ENCODE measurements at places on chromosomes 1 and 21.

DNA sequence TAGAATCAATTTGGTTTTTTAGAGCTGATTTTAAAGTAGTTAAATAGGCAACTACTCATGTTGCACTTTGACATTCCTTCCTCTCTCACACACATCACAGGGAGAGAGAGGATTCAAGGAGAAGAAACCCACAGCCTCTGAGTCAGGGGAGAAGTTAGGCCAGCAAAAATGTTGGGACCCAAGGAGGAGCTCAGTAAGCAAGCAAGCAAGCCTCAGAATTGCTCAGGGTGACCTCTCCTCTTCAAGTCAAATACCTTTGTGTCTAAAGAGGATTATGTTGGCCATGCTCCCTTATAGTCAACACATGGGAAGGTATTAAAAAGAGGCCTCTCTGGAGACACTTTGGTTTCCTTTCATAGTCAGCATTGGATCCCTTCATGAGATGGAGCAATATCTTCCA is 80.5 kb upstream of the WARS2 start:
- DNase-seq, result no peak

DNA sequence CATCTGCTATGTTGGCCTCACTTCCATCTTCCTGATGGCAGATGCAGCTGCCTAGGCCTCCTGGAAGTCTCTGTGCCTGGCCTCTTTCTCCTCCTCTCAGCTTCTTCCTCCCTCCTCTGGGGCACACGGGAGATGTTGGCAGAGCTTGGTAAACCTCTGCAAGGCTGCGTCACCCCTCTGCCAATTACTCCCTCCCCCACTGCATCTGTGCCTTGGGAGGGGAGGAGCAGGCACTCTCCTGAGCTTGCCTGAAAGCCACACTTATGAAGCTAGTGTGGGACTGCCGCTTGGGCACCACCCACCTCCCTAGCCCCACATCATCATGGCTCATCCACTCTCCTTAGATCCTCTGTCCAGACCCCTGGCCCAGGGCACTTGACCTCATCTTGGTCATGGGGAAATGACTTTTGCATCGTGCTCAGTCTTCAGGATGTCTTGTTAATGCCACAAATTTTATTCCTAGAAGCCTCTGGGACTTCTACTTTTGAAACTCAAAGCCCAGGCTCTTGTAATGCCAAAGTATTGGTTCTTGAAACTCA is 7.3 kb upstream of the TMEM51 start:
- no peak for DNase-seq

DNA sequence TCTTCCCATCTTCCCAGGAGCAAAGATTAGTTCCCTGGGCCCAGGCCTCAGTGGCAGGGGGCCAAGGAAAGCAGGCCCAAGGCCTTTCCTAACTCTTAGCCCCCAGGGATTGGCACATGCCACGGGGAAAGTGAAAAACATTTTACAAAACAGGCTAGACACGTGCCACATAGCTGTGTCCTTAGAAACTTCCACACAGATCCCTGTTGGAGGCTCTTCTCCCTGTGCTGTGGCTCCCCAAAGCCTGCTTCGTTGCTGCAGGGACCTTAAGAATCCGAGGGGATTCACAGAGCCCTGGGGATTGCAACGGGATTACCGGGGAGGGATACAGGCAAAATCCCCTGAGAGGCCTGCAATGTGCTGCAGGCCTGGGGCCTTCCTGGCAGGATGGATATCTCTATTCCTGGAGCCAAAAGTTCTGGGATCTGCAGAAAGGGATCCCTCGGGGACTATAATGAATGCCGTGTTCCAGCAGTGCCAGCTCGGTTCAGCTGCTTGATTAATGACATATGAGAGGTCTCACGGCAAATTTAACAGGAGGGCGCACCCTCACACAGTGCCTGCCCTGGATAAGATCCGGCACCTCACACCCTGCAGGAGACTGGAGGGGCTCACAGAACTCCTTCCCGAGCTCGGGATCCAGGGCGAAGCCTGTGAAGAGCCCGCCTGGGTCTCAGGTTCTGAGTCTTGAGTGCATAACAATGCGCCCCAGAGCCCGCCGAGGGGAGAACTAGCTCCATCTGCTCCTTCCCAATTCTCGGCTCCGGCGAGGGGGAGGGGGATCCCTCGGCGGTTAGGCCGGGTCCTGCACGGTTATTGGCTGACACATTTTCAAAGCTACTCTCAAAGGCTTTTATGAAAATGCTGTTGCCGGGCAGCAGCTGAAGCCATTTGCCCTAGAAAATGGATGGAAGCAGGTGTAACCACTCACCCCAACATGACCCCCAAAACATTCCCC is 15.3 kb upstream of the RGS8 start:
- DNase-seq, result no peak

- DNase-seq, result no peak
Measured at GRCh38 chr1:3140437-3140836, 71.4 kb downstream of the PRDM16 start.

- no peak for DNase-seq
Measured at GRCh38 chr1:3883194-3883925, 16.7 kb downstream of the C1orf174 start.

GRCh38 chr1:41730806-41731205 is 187.9 kb downstream of the HIVEP3 start:
- no peak for DNase-seq

DNA sequence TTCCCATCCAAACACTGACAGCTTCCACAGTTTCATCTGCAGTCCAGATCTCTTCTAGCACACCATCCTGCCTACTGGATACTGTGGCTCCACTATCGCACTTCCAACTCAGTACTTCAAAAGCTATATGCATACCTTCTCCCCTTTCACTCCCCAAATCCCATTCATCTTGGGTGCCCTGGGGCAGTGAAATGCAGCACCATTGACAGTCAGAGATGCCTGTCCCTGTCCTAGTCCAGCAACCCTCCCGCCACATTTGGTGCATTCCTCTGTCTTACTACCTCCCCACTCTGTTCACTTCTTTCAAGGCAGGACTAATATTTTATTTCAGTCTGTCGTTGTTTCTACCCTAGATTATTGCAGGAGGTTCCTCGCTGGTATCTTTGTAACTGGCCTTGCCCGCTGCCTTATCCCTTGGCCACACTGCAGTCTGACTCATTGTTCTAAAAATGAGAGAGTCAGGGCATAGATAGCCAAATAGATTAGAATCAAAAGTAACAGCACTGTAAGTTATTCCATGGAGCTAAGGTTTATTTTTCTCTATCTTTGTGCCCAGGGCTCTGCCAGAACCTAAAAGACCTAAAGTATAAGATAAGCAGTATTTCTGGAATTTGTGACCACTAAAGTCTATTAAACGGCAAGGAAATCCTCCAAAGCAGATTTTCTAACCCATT is 96.7 kb downstream of the ESRRG start:
- DNase-seq, result no peak

- no peak for DNase-seq
Measured at GRCh38 chr1:115330480-115331013, 7.5 kb downstream of the NGF start.

GRCh38 chr1:101262630-101263348 is 26.0 kb downstream of the S1PR1 start:
- DNase-seq, result no peak

DNA sequence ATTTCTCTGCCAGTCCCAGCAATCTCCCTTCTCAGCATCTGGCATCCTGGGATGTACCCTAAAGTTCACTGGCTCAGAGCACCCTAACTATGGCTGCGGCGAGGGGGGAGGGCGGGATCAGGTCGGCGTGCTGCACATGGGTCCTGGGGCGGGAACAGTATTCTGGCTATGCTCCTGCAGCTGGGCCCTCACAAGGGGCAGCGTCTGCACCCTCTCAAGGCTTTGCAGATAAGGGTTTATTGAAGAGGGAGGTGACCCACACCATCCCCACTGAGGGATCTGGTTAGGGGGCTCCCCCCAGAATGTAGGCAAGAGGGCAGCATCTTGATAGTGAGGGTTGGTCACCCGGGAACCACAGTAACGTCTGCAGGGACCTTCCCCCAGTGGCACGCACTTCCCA is 44.9 kb upstream of the PCBP3 start:
- no peak for DNase-seq

DNA sequence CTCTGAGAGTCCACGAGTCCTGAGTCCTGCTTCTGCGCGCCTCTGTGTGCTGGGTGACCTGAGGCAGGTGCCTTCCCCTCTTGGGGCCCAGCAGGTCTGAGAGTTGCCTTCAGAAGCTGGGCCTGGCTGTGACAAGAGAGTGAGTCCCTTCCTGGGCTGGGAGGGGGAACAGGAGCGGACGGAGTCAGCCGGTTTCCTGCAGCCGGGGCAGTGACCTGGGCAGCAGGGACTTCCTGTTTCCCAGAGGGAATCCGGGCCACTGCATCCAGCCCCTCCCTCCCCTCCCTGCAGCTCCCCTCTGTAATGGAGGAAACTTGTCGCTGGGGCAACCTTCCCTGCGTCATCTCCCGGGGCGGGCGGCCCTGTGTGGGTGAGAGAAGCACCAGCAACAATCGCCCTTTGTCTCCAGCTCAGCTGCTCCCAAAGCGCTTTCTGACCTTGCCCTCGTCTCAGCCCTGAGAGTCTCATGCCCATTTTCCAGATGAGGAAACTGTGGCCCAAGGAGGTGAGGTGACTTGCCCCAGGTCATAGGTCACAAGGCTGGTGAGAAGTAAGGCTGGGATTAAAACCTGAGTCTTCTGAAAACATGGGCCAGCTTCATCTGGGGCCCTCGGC is 61.1 kb downstream of the SDC3 start:
- no peak for DNase-seq

- DNase-seq, result no peak
Measured at GRCh38 chr1:6071219-6071618, 25.5 kb downstream of the KCNAB2 start.

DNA sequence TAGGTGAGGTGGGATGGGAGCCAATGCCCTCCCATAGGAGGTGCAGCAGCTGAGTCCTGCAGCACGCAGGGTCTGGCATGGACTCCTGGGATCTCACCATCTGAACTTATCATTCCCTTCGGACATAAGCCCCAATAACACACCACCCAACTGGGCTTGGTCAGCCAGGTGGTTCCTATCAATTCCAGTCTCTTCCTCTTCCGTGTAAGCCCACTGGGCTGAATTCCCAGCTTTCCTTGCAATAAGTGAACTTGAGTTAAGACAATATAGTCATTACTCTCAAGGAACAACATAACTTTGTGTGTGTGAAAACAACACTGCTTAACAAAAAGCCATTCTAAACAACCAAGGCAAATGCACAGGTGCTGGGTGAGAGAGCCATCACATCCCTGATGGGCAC is 86.6 kb upstream of the EDN2 start:
- no peak for DNase-seq

- DNase-seq, result no peak
Measured at GRCh38 chr1:245404527-245404926, 249.7 kb downstream of the KIF26B start.

GRCh38 chr1:228162286-228163006 is 3.2 kb upstream of the IBA57 start:
- no peak for DNase-seq

DNA sequence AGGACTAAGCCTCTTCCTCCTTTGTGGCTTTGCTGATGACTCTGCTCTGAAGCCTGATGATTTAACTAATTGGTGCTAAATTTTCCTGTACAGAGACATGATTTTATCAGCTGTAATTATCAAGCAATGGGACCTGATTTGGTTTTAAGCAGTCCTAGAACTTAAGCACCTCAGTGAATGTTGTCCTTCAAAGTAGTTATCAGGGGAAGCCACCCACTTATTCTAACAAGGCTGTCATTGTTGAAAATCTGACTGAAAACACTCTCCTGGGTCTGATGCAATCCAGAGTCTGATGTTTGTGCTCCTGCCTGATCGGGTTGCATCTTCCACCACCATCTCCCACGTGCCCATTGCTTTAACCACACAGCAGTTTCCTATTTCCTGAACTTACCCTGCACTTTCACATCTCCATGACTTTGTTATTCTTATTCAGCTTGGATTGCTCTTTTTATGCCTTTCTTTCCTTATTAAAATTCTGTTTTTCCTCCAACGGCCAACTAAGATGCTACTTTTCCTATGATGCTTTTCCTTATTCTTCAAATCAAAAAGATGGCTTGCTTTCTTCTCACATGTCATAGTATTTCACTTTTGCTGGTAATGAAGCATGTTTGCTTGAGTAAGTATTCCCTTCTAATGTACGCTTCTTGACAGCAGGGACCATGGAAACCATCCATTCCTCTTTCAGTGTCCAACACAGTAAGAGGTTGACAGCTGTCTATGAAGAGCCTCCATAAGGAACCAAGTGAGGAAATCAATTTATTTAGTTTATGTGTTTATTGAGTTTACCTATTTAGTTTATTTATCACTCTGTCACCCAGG is 55.0 kb downstream of the S1PR1 start:
- DNase-seq, result peak; percentile 11

GRCh38 chr1:3399732-3400131 is 54.7 kb upstream of the ARHGEF16 start:
- no peak for DNase-seq
